ENCODE measurements at places on chromosomes 7 and 10. TPM values are rescaled to one million over a fixed set of nuclear protein-coding genes. Genes with fewer than 3 reads are reported as not detected.

GRCh38 chr7:123367031-123367430 is 167.3 kb upstream of the SLC13A1 start:
- DNase-seq = no peak

PMPCB gene
- polyA plus RNA-seq = 101 TPM

ZCCHC24 gene
- polyA plus RNA-seq = 31.5 TPM

GRCh38 chr10:32049113-32049512 is 7.1 kb downstream of the KIF5B start:
- no peak for DNase-seq

- DNase-seq = no peak
These were observed 135.5 kb downstream of the CD36 start for GRCh38 chr7:80773787-80774508.

GRCh38 chr7:114343949-114344708 is 70.5 kb upstream of the FOXP2 start:
- DNase-seq = no peak

GRCh38 chr7:135843214-135843613 is 94.6 kb upstream of the FAM180A start:
- no peak for DNase-seq

DNA sequence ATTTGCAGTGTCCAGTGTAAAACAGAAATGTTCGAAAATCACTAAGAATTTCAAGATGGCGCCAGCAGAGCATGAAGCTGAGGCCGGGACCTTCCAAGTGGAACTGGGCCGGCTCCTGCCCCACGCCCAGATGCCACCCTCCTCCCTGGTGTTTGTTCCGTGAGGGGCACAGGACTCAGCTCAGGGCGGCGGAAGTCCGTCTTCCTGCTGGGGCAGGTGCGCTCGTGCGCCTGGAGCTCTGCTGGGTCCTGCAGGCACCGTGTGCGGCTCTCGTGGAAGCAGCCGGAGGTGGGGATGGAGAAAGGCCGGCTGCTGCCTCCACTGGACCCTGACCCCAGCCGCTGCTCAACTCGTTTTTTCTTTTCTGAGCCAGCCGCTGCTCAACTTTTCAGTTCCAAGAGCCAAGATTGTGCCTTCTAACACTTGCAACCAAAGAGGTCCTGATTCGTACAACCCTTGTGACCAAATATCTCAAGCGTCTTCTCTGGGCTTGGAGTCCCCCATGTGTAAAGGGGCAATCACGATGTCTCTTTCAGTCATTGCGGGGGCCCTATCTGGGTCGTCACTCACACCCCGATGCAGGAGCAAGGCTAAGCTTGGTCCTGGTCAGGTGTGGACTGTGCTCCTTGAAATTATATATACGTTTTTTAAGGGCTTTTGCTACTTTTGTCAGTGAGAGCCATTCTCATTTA is 334.4 kb downstream of the ADARB2 start:
- DNase-seq = no peak

LFNG gene
- 10.4 TPM for polyA plus RNA-seq

DNA sequence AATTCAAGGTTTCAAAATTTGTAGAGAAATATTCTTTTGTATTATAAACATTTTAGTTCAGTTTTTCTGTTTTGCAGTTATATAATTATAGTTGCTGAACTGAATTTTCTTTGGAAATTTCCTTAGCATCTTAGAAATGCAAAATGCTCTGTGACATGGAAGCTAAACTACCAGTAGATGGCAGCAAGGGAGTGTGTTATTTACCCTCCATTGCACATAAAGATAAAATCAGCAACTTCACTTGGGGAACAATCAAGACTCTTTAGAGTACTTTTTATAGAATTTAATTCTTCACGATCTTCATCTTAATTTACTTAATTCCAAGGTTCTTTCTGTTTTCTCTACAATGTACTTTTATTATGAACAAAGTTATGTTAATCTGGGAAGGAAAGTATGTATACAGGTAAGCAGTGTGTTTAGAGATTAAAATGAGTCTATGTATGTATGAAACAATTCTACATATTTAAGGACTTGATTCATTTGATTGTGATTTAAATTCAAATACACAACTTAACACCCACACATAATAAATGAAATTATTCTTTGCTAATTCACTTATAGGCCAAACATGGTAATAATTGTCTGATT is 404.2 kb downstream of the THSD7A start:
- peak; percentile 78 for DNase-seq

MMD2 gene
- polyA plus RNA-seq = 0.17 TPM

- DNase-seq = no peak
These were observed 156.8 kb downstream of the CACNA2D1 start for GRCh38 chr7:82286798-82287140.

GRCh38 chr7:97460433-97460832 is 271.5 kb upstream of the TAC1 start:
- no peak for DNase-seq

DNA sequence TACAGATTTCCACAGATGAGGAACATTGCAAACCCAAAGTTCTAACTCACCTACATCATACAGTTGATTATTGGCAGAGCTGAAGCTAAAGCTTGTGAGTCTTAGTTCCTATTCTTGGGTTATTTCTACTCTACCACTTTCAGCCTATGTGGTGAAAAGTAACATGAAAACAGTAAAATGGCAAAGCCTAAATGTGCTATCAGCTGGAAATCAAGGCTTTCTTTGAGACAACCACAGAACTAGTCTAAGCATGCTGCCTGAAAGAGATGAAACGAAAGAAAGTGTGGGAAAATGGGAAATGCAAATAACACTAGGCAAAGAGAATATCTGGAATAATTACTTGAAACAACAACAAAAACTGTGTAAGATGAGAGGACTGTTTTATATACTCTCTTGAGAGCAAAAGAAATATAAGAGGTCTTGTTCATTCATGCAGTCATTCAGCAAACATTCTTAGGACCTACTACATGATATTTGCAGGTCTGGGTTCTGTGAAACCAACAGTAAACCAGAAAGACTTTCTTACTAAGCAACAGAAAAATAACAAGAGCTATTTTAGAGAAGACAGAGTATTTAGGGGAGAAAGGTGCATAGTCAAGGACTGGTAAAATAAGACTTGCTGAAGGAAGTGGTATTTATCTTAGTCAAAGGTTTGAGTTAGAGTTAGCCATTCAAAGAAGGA is 437.1 kb downstream of the HTR7 start:
- no peak for DNase-seq

- DNase-seq = peak; percentile 29
These were observed 31.0 kb downstream of the ZNF775 start for GRCh38 chr7:150410131-150410530.

DNA sequence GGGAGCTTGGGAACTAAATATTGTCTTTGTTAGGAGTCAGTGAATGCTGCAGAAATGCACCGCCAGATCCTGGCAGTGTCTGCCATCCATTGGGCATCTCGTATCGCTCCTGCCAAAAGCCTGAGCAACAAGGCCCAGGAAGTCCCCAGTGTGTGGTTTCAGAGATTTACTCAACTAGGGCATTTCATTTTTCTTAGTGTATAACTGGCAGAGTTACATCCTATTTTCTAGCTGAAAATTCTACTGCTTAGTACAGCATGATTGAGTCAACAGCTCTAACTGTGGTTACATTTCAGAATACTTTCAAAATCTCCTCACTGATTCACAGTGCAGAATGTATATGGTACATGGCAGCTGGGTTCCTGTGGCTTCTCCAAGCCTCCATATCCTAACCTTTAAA is 95.8 kb upstream of the CREB5 start:
- no peak for DNase-seq

GRCh38 chr10:73926152-73926764 is 15.3 kb downstream of the PLAU start:
- no peak for DNase-seq
